AG20443 (cell line): ENCODE measurements at places on chromosomes 1 and 21.
A peak's percentile ranks its signal among the peaks of the same experiment; 100 is the strongest.

DNA sequence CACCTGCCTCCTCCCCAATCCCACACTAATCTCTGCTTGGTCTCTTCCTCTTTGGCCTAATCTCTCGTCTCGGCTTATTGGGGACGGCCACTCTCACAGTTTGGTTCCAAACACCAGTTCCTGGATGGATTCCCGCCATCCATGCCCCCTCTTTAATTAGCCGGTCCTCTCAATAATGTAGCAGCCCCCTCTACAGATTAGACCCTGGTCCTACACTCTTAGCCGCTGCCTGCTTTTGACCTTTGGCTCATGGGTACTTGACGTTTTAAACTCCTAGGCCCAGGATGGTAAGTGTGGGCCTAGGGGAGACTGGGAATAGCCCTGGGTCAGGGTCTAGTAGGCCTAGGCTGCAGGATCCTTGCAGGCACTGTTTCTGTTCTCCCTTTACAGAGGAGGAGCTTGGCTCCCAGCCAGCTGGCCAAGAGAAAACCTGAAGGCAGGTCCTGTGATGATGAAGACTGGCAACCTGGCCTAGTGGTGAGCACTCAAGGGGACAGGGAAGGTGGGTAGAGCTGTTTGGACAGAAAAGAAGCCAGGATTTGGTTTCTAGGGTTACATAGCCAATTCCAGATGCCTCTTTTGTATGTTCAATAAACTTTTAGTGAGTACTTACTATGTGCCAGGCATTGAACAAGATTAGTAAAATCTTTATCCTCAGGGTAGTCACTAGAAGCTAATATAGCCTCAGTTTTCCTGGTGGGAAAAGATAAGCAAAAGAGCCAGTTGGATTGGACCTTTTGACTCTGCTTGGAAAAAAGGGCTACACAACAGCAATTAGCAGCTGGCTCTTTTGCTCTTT lies 758 bp downstream of the RAD54L start:
- DNase-seq, result no peak

GRCh38 chr1:2528966-2529783 lies 888 bp downstream of the HES5 start:
- peak; percentile 47 for DNase-seq

GRCh38 chr1:48853006-48853405 lies 76.3 kb upstream of the BEND5 start:
- DNase-seq, result peak; percentile 80

GRCh38 chr21:45639206-45640000 lies 4.1 kb upstream of the PCBP3 start:
- no peak for DNase-seq

DNA sequence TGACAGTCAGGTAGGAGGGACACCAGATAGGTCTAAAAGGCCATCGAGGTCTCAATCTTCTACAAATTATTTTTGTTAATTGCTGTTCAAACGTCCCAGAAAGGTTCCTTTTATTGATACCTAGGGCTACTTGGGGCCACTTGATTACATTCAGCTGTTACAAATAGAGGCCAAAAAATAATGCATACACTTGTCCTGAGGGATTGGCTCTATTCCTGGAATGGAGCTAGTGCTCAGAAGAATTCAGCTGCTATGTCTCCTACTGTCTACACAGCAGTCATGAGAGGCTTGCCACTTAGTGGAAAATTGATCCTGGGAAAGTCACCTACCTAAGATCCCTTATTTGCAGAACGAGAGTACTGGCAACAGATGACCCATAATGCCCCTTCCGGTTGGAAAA lies 498.3 kb downstream of the ADGRL2 start:
- no peak for DNase-seq

DNA sequence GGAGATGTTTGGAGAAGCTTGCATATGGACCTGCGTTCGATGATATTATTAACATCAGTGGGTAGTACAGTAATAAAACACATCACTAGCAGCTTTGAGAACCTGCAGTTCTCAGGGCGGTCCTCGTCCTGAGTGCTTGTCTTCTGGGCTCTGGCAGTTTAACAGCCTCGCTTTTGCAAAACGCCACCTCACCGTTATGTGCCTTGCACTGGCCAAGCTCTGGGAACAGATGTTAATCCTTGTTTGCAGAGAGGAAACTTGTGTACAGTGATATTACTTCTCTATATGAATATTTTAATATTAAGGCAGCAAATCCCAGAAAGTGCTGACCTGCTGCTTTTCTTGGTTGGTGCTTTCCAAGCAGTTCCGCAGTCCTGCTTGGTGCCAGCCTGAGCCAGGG lies 167.4 kb upstream of the TMEM51 start:
- no peak for DNase-seq

DNA sequence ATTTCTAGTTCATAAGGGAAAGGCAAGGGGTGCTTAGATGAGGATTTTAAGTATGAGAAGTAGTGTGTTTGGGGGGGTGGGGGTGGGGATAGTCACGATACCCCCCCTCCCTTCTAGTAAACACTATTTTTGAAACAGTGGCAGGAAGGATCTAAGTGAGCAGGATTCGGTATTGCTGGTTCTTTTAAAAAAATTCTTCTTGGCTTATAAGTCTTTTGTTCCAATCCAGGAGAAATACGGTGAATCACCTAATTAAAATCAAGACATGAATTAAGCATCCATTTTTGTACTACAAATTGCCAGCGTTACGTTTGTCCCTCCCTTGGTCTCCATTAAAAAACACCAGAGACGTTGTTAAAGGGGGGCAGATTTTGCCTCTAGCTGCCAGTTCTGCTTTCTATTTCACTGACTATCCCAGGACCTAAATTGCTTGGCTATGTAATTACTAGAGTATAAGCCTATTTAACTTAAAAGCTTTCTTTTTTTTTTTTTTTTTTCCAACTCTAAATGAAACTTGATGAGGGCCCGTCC lies 911 bp downstream of the LMO4 start:
- DNase-seq, result no peak

DNA sequence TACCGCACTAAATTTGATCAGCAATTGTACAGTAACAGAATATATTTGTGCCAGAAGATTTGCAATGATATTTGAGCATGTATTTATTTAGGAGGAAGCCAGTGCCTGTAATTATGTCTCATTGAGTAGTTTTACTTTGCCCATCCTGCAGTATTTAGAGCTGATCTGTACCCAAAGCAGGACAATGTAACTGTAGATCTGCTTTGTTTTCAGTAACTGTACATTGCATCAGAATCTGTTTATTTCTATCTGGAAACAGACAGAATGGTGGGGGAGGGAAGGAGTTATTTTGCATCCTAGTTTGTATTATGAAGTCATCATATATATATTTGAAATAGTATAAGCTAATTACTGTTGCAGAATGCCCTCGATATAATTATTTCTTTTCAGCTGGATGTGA lies 36.2 kb upstream of the LRRC8C start:
- DNase-seq, result no peak

- no peak for DNase-seq
Measured at GRCh38 chr1:98827041-98827440, 165.5 kb downstream of the SNX7 start.

DNA sequence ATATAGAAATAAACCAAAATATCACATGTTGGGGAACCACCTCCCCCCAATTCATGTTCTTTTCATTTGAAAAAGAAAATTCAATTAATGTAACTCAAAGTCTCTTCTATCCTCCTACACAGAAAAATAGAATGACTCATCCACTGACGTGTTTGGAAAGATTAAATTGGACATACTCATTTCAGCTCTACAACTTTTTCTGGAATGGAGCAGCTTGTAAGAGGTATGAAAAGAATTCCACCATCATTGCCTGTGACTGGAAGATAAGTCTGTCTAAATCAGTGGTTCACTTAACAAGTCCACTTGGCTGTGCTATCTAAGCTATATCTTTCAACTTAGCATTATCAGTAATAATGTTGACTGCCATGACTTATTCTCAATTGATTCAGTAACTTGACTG lies 702.3 kb downstream of the BRINP3 start:
- no peak for DNase-seq

DNA sequence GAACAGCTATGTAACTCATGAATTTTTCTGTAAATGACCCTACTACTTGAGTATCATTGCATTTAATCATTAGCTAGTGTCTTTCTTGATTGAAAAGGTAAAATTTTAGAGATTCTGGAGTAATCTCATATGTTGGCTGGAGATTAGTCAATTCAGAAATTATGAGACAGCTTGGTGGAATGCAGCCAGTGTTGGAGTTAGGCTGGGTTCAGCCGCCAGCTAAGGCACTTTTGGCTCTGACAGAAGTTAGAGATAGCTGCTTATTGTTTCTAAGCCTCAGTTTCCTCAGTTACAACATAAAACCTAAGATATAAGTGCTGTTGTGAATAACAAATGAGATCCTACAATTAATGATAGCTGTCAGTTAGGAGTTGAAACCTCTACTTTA lies 49.4 kb downstream of the TBCE start:
- DNase-seq, result no peak

DNA sequence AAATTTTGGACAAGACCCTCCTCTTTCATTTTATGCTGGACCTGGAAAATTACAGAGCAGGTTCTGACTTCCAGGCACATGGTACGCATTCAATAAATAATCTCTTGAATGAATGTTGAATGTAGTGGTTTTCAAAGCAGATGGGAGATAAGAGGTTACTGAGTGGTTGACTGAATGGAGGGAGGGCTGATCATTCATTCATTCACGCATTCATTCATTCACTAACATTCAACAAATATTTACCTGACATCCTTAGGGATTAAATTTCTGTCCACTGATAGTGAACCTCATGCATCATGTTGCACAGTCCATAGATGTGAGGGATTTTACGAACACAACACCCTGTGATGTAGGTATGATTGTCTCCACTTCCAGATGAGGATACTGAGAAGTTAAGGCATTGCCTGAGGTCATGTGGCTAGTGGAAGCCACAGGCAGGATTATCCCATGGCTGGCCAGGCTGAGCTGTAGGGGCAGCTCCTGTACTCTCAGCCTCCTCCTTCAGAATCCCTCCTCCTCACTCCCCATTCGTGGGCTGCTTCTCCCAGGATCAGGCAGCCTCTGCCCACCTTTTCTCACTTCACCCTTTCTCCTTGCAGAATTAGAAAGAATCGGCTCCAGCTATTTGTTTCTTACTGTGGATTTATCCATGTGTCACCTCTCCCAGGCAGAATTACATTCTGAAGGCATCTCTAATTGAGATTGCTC lies 48.4 kb upstream of the ATP5PO start:
- no peak for DNase-seq

DNA sequence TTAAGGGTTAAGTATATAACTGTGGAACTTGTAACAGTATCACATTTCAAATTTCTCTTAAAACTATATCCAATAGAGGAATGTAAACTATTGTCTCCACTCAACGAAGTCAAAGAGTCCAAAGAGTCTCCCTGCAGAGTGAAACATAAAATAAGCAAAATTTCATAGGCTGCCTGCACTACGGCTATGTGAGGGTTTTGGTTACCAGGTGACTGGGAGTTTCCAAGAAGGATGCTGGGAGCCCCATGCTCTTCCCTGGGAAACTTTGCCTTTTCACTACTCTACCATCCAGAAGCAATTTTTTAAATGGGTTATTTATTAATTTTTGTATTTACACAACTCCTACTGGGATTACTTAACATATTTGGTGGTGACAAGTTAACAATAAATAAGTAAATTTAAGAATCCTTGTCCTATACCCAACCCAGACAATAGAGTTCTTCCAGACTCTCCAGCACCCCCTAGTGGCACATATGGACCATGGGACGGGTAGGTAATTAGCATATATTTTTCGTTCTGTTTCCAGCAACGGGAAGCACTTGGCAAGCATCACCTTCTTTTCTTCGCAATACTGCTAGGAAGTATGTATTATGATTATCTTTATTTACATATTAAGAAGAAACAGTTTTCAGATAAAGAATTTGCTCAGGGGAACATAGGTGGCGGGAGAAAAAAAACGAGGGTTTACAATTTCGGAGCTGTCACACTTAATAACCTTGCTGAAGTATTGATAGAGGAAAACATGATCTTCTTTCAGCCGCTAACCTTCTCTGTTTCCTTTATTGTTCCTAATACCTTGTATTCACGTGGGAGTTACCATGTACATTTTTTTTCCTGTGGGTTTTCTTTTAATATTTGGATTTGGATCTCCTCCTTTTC lies 3.5 kb downstream of the FMO2 start:
- DNase-seq, result peak; percentile 67

- no peak for DNase-seq
Measured at GRCh38 chr1:197103300-197103699, 36.2 kb upstream of the F13B start.

DNA sequence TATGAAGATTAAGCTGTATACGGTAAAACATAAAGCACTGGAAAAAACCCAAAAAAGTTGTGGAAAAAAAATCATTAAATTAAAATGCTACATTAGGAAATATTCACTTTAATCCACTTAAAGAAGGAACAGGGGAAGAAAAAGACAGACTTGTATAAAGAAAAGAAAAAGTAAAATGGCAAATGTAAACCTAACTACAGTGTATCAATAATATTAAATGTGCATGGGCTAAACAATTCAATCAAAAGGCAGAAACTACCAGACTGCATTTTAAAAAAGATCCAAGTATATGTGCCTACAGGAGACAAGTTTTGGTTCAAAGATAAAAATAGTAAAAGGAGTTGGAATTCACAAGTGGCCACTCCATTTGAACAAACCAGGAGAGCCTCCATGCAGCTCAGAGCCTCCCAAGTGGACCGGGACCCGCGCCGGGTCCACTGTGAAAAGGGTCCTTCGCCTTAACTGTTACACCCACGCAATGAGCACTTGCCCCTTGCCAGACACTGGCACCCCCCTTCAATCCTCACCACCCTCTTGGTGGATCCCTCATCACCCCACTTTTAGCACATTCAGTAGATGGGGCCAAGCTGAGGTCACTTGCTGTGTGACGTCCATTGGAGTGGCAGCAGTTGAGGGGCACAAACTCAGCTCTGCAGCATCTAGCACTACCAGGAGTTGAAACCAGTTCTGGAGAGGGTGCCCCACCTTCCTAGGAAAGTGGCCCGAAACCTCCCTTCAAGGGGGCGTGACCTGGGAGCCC lies 898 bp downstream of the C1orf174 start:
- no peak for DNase-seq

DNA sequence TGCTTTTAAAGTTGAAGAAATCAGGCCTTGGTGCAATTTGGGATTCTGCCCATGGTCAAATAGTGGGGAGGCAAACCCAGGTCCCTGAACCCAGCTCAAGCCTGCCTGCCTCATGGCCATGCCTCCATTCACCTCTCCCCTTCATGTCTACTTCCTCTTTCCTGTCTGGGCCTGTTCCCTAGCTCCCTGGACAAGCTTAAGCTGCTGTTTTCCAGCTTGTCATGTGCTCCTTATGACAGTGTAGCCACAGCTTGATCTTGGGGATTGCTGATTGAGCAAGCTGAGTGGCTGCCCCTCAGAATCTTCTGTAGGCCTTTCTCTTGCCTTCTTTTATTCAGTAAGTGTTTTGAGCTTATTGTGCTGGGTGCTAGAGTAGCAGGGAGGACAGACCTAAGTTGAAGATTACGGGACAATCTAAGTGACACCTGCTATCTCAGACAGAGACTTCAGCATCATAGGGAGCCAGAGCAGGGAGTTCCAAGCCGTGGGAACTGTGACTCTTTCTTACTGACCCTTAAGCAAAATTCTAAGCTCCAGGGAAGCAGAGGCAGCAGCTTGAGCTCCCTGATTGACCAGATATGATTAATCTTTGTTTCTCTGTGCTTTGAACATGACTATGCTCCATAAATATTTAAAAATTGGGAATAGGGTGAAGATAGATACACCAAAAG lies 520 bp upstream of the MR1 start:
- peak; percentile 29 for DNase-seq
